ENCODE measurements at places on chromosomes 5 and 9.
A peak's percentile ranks its signal among the peaks of the same experiment; 100 is the strongest.

- DNase-seq: no peak
These were observed 504.5 kb downstream of the NFIB start for GRCh38 chr9:13809401-13809800.

- no peak for DNase-seq
These were observed 249.2 kb upstream of the EFNA5 start for GRCh38 chr5:107919969-107920368.

GRCh38 chr5:158798140-158798539 lies 301.6 kb downstream of the EBF1 start:
- no peak for DNase-seq

DNA sequence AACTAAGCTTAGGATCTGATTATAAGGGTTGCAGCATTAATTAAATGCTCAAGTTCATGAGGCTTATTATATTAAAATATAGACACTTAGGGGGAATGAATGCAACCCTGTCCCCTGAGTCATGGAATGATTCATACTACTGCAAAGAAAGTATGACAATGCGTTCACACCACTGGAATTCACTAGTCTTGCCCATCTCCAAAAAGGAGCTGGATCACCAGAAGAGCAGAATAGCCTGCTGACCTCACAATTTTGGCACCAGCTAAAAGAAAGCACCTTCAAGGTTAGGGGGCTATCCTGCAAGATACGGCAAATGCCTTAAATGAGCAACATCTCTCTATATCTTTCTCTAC lies 32.0 kb upstream of the TMED7 start:
- DNase-seq: peak; percentile 88

GRCh38 chr5:142901476-142902185 lies 131.5 kb downstream of the ARHGAP26 start:
- no peak for DNase-seq

DNA sequence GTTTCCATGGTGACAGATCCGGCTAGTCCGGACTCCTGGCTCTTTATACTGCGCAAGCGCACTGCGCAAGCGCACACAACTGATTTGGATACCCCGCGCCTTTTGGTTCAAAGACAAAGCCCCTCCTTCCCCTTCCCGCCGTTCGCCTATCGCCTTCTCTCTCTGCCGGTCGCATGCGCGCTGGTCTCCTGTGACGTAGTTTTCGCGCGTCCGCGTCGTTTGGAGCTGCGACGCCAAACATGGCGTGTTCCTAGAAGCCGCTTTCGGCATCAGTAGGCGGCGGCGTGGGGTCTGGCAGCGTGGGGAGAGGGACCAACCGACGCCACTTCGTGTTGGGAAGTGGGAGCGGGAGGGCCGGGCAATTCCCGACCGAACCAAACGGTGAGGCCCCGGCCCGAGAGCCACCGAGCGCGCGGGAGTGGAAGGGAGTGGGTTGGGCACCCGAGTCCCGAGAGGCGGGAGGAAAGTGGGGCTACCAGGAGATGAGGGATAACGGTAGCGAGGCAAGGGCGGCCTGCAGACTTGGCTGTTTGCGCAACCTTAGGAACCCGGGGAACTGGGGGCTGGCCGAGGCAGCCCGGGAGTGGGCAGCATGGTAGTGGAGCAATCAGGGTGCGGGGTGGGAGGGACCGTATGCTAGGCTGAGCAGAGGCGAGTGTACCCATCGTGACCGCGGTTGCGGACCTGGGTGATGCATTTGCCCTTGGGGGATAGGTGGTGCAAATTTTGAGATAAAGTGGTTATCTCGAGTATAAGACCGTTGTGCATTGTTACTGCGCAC lies at the start of gene IPO11:
Gene IPO11, plus strand, starts transcription at position 215 of the 781 bp plus-strand sequence. CDS start 24,517 bp downstream, outside the sequence.
- peak; percentile 100 for DNase-seq

DNA sequence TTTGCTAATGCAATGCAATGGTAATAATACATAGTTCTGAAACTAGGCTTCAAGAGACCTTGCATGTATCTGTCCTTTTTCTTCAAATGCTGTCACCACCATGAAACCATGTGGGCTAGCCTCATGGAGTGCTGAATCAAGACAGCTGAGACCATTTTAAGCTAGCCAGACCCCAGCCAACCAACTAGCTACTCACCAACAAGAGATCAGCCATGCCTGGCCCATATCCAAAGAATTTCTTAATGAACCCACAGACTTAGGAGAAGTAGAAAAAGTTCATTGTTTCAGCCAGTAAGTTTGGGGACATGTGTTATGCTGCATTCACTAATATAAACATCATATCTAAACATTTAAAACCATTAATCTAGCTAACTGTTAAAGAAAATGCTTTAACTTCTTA lies 139.8 kb upstream of the EDIL3 start:
- peak; percentile 45 for DNase-seq

- DNase-seq: peak; percentile 58
These were observed 1.1 kb downstream of the SLC27A4 start for GRCh38 chr9:128341435-128341849.

DNA sequence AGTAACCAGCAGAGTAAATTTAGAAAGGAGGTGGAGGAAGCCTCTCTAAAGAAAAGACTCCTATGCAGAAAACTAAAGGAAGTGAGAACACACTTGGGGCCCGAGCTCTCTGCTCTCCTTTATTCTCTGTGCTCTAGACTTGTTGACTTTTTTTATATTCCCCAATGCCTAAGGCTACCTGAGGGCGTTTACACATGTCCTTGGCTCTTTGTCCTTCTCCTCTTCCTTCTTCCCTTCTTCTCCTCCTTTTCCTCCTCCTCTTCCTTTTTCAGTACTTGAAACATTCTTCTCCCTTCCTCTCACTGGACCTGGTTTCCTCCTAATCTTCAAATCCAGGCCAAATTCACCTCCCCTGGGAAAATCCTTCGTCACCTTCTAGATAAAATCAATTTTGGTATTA lies 256.4 kb upstream of the TRPC7 start:
- DNase-seq: no peak

- no peak for DNase-seq
These were observed 43.3 kb upstream of the ALDOB start for GRCh38 chr9:101478906-101479305.

DNA sequence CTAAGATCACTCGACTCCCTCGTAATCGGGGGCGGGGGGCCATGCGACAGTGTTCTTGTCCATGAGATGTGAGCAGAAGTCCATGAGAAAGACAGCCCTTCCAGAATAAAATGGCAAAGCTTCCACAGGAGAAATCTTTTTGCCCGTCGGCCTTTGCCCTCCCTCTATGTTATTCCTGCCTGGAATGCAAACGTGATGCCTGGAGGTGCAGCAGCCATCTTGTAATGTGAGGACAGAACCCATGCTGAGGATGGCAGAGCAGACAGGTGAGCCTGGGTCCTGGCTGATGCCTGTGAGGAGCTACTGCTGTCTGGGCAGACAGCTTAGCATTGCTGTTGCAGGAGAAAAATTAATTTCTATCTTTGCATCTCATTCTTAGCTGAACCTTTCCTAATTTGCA lies 17.2 kb downstream of the MED10 start:
- no peak for DNase-seq

DNA sequence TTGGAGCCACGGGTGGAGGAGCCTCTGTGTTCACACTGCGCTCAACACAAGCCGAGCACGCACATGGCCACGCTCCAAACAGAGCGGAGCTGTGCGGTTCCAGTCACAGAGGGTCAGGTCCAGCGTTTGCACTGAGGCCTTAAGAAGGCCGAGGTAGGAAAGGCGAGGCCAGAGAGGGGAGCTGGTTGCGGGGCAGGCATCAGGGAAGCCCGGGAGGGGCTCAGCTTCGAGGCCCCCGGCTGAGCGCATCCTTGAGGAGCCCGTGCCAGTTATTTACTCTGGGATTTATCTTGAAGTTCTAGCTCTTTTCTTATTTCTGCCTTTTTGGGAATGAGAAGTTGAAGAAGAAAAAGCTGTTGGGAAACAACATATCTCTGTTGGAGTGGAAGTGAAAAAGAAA lies 140.8 kb downstream of the IRX1 start:
- DNase-seq: no peak

DNA sequence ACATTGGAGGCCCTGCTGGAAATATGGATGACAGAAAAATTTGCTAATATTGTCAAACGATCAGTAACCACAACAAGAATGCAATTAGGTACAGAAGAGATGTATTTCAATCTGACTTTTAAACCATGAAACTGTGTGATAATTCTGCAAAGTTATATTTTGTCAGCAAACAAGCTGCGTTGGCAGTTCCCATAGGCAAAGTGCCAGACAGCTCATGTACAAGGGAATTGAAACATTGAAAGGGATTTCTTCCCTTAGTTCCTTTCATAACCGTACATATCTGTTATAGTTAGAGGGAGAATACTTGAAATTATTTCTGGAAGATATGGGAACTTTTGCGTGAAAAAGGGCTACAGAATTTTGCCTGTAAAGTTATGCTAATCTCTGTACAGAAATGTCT lies 419.4 kb upstream of the PTGER4 start:
- DNase-seq: no peak

GRCh38 chr5:23446424-23446823 lies 61.0 kb upstream of the PRDM9 start:
- peak; percentile 62 for DNase-seq

DNA sequence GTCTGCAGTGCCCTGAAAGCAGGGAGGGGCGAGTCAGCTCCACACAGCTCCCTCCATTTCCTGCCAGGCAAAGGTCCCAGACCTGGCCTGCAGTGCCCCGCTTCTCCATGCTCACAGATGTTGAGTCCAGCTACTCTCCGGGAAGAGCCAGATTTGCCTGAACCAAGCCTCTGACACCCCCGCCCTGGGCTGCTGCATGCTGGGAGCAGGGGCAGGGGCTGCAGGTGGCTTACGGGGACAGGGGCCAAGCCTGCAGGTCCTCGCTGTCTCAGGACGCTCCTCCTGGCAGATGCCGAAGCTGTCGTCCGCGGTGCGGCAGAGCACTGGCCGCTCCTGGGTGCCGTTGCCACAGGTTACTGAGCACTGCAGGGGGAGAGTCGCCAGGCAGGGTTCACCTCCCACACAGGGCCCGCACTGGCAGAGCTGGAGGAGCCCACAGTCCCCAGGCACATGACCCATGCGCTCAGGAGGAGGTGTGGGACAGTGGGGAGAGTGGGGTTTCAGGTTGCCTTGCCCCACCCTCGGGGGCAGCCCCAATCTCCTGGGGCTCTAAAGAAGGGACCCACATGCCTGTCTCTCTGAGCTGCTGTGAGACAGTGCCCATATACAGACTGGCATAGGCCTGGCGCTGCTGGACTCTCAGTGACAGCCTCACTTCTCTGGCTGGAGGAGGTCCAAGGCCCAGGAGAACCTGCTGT lies 62.4 kb downstream of the ZNF354C start:
- DNase-seq: no peak

GRCh38 chr9:129328355-129329042 lies 150.4 kb upstream of the IER5L start:
- no peak for DNase-seq

DNA sequence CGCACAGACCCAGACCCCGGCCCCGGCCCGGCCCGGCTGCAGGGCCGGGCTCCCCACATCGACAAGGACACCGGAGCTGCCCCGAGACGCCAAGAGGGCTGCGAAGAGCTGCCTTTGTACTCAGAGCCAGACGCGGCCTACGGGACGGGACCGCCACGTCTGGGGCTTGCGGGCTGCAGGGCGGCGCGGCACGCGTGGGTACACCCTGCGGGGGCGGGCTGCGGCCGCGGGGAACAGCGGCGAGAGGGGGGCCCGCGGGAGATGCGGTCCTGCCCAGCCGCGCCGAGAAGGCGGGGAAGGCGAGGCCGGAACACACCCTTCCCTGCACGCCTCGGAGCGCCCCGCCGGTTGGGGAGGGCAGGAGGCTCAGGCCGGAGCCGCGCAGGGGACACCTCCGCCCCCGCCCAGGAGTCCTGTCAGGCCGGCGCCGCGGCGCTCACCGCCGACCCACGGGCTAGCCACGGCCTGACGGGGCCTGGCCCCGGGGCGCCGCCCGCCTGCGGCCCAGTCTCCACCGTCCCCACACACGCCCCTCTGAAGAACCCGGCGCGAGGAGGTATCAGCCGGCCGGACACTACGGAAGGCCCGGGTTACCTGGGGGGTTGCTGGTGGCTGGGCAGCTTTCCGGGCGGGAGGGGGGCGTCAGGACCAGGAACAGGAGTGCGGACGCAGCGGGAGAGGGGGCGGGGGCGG lies 478 bp downstream of the RAB14 start:
- DNase-seq: no peak

- DNase-seq: no peak
These were observed 25.6 kb downstream of the POU5F2 start for GRCh38 chr5:93715761-93716160.

DNA sequence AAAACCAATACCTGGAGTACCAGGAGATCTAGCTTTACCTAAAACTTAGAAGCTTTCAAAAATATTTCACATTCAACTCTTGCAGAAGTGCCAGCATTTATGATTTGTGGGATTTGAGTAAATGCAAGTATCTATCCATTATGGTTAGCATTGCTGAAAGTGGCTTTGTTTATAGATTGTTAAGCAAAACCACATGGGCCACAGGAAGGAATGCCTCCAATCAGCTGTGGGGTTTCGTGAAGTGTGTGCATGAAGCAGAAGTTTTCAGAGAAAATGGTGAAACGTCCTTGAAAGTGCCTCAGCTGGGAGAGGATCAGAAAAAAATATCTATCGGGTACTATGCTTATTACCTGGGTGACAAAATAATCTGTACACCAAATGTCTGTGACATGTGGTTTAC lies 4.2 kb downstream of the LECT2 start:
- DNase-seq: peak; percentile 73

DNA sequence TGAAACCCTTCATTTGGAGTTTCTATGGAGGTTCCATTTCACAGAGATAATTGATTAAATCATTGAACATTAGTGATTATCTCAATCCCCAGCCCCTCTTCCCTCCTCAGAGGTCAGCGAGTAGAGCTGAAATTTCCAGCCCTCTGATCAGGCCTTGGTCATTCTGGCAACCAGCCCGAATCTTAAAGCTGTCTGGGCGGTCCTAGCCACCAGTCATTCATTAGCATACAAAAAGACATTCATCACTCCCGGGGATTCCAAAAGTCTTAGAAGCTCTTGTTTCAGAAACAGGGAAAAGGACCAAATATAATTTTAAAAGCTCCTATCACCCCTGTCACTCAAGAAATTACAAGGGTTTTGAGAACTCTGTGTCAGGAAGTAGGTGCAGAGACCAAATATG lies 41.3 kb downstream of the ZNF474 start:
- peak; percentile 66 for DNase-seq

DNA sequence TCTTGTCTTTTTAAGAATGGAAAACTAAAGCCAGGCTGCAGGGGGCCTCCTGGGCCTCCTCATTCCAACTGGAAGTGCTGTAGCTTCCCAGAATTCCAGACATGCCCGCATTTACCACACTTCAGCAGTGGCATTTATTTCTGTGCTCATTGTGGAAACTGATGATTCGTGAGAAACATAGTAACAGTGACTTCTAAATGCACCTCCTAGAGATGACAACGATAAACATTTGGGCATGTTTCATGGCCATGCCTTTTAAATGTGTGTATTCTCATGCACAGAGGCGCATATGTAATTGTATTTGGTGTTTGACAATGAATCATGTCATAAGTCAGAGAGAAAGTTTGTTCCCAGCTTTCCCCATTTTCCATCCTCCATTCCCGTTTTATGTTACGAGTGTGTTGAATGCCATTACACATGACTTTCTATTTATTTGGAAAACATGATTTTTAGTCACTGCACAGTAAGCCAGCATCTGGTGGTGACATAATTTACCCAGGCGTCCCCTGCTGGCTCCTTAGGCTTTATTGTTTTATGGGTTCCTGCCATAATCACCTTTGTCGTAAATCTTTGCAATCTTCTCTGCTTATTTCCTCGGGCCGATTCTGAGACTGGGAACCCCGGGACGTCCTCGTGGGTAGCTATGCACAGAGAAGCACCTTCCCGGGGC lies 68.8 kb upstream of the FCN2 start:
- peak; percentile 96 for DNase-seq
